Activated CD8-positive, alpha-beta T cell treated with anti-CD3 and anti-CD28 coated beads for 36 hours (primary cell): ENCODE measurements at places on chromosomes 5 and 9.
A peak's percentile ranks its signal among the peaks of the same experiment; 100 is the strongest.

DNA sequence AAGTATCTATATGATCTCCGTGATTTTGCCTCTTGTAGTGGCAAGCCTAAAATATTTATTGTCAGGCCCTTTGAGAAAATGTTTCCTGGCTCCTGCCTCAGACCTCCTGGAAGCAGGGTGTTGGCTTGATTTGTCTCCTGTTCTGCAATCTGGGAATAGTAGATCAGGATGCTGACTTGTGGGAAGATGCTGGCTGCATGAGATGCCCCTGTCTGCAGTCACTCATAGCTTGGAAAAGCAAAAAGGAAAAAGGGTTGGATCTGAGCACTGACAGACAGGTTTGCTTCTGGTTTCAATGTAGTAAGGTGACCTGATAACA is 16.7 kb downstream of the TJP2 start:
- no peak for DNase-seq

DNA sequence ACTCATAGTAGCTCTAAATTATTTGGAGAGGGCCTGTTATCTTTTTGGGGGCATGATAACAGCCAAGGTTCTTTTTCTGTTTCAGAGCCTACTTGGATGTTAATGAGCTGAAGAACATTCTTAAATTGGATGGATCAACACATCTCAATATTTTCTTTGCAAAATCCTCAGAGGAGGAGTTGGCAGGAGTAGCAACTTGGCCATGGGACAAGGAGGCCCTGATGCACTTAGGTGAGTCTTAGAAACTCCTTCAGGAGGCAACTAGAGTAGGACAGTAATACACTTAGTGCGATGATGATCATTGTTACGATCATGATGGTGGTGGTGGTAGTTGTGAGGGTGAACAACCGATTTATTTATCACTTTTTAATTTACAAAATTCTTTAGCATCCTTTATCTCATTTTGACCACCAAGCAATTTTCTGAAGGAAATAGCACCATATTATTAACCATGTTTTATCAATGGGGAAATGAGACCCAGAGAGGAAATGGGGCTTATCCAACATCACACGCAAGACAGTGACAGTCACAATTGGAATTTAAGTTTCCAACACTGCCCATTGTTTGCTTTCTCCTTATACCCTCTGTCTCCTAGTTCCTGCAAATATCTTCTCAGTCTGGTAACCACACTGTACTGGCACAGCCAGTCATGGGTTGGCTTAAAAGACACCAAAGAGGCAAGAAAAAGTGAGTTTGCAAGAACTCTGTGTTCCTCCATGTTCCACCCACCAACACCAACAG is 54.0 kb downstream of the PAPPA start:
- no peak for DNase-seq

DNA sequence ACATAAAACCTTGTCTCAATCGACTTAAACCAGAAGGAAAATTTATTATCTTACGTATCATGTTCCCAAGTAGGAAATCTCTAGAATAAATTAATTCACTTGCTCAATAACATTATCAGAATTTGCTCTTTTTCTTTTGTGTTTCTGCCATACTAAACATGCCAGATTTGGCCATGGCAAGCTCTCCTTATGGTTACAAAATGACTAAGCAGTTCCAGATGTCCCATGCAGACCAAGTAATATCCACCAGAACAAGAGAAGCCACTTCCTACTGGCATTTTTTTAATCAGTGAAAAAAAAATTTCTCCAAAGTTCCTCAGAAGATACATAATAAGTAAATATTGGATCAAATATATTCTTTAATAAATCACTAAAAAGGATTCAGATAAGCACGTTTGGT is 25.2 kb upstream of the ADAMTS6 start:
- DNase-seq = no peak

GRCh38 chr9:129553277-129553676 is 67.6 kb downstream of the C9orf50 start:
- DNase-seq = no peak

DNA sequence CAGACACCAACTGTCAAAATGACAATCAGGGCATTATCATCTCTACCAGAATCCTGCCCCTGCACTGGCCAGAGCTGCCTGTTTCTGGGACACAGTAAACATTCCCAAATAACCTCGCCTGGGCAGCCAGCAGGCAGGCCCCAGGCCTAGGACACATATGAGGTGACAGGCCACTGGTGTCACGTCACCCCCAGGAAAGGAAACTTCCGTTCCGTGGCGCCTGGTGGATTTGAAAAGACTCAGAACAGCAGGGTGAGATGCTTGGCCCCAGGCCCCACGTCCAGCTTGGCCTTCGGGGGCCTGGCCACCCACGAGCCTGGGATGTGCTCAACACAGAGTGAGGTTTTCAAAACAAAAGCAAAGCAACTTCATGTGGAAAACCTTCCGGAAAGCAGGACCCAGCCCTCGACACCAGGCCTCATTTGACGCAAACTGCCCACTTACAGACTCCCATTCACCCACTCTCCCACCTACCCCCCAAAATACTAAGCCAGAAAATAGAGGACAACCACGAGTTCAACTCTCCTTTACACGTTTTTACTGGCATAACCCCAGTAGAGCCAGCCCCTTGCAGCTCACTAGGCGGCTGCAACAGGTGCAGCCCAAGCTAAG is 1.2 kb downstream of the SEMA4D start:
- peak; percentile 69 for DNase-seq

GRCh38 chr5:88606626-88607025 is 276.4 kb downstream of the MEF2C start:
- DNase-seq = no peak

DNA sequence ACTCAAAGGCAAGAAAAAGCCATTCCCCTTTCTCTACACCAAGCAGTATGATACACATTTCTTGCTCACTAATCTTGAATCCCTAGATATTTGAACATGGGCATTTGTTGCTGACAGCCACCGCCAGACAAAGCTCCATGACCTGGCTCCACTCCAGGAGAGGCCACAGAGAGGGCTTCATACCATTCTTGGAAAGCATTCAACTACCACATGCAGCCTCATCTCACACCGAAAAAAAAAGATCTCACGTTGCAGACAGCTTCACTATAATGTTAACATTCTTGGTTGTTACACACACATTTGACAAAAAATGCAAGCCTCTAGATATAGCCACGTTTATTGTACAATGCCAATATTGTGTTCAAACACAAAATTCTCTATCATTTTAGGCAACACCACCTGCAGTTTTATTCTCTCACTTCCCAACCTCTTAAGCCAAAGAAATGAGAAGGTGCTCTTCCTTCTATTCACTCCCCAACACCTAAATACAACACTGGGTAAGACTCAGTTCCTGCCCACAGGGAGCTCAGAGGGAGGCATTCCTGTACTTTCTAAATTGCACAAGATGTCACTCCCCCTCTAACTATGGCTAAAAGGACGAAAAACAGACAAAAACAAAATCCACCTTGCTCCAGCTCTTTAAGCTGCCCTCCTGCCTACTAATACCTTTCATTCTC is 222.4 kb downstream of the TSSK1B start:
- no peak for DNase-seq

GRCh38 chr9:130927995-130928900 is 10.8 kb downstream of the FIBCD1 start:
- no peak for DNase-seq

DNA sequence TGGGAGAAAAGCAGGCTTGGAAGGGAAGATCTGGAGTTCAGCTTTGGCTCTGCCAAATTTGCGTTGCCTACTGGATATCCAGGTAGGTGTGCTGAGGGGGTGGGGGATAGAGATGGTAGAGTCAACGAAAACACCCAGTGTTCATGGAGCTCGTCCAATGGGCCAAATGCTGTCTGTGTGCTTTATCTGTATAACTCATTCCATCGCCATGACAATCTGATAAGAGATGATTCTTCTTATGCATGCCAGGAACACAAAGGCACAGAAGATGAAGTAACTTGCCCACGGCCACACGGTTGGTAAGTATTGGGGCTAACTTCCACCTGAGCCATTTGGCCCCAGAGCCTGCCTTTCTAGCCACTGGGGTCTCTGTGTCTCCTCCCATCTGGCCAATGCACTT is 53.2 kb downstream of the BOD1 start:
- no peak for DNase-seq

- DNase-seq = no peak
These were observed 383.9 kb downstream of the TLR4 start for GRCh38 chr9:118088090-118088489.

DNA sequence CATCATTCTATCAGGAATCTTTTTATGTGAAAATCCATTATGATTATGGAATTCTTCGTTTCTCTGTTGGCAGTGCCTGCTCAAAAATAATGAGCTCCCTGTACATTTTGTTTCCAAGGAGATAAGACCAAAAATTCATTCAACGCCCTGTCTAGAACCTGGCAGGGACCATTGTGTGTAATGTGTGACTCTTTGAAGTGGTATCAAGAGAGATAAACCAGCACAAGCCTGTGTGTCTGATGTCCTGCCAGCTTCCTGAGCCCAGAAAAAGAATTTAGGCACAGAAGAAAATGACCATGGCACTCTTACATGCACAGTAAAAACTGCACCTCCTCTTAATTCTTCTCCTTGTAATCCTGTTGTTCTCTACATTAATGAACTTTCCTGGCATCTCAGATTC is 177.4 kb downstream of the SAXO1 start:
- DNase-seq = no peak

DNA sequence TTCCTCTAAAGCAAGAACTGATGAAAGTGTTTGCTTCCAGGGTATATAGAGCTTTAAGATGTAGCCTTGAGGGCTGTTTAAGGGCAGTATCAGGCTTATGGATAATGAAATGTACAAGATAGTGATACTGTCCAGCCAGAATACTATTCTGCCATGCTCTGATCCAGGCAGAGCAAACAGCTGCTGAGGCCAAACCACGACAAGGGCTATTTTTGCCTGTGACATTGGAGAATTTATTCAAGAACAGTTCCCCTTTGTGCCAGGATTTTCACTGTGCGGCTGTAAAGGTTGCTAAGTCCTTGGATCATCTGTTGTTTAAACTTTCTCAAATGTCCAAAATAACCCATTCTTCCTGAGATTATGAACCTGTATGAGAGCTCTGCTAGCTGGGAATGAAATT is 70.4 kb downstream of the OTP start:
- DNase-seq = no peak

- DNase-seq = peak; percentile 39
These were observed 39.8 kb downstream of the SERINC5 start for GRCh38 chr5:80216096-80216495.

DNA sequence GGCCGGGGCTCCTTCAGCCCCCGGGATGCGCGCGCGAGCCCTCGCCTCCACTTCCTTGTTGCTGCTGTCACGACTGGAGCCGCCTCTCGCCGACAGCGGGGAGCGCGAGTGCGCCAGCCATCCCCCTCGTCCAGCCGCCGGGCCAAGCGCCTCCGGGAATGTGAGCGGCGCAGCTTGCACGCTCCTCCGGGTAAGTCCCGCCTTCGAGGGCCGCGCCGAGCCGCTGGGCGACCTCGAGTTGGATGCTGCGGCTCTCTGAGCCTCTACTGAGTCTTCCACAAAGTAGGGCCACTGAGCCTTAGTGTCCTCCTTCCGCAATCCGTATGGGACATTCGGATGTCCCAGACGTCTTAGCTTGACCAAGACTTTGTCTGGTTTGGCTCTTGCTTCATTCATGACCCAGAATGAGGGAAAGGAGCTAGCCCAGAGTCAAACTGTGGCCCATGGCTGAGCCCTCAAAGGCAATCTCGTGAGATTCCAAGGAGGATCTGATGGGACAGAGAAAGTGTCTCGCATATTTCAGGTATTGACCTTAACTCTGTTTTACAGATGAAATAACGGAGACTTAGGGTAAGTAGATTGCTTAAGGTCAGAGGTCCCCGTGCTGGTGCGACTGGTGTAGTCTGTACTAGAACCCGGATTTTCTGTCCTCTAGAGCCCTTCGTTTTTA is 586 bp downstream of the HMGXB3 start:
- DNase-seq = peak; percentile 52

- no peak for DNase-seq
These were observed 453.9 kb downstream of the NFIB start for GRCh38 chr9:13860019-13860418.

GRCh38 chr9:112242147-112242804 is 67.2 kb upstream of the SUSD1 start:
- DNase-seq = no peak

DNA sequence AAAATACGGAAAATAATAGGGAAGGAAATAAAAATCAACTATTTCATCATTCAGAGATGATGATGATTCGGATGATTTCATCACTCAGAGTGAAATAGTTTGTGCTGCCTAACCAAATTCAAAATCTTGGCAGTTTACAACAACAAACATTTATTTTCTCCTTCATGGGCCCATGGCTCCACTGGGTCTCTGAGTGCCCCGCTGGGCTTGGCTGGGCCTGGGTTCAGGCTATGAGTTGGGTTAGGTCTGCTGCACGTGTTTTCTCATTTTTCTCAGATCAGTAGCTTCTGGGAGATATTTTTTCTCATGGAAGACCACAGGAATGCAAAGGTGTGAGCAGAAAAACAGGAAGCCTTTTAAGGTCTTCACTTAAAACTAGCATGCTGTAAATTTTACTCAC is 24.0 kb upstream of the F2RL1 start:
- DNase-seq = no peak

DNA sequence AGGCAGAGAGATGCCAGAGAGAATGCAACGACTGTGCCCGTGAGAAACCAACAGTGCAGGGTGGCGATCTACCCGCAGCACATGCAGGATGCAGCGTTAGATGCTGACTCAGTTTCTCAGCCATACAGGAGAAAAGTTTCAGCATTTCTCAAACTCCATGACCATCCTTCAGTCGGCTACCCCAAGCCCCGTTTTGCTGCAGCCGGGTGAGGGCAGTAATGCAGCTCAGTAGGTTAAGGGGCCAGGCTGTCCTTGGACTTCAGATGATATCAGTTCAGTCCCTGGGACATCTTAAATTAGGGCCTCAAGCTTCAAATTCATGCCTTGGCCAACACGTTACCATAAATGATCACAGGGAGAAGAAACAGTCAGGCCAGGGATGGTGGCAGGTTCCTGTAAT is 125.5 kb downstream of the PALM2AKAP2 start:
- DNase-seq = no peak
